ENCODE measurements at places on chromosomes 2 and 18.

GRCh38 chr2:229708335-229708734, 6.0 kb downstream of the DNER start:
- DNase-seq: no peak

DNA sequence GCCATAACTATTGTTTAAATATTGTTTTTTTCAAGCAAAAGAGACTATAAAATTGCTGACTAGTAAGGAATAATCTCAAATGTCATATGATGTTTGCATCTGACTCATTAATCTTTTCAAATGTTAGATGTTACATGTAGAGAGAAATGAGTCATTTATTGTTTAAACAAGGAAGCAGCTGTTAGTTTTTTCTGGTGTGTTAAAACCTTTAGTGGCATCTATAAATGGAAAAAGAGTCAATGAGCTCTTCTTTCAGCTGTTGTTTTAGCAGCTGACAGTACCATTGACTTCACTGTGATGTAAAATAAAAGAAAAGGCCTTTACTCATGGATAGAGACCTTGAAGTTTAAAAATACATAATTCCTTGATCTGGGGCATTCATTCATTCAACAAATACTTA, 1.8 kb upstream of the KLHL41 start:
- DNase-seq: peak; percentile 54

- no peak for DNase-seq
Measured at GRCh38 chr2:162821176-162821575, 17.4 kb downstream of the KCNH7 start.

DNA sequence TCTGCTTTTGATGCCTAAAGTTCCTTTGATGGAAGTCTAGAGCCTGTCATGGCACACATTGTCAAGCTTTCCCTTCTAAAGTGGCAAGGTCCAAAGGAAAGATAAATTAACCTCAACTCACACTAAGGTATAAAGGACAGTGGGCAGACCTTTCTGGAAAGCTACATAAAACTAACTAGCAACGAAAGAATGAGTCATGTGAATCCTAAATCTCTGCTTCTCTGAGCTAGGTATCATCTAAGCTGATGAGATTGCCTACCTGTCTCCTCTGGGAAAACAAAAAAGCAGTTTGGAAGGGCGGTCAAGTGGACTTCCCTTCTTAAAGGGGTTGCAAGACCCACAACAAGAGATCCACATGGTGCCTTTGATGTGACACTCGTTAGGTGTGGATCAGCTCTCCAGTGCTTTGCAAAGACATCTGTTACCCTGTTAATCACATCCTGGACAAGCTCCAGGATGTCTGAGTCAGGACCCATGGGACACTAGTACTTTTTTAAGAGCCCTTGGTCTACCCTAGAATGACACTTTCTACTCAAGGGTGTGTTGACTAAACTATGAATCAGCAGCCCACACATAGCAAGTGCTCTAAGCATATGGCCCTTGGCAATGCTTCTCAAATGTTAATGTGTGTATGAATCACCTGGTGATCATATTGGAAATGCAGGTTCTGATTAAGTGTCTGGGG, 173.5 kb downstream of the ALK start:
- DNase-seq: peak; percentile 91

DNA sequence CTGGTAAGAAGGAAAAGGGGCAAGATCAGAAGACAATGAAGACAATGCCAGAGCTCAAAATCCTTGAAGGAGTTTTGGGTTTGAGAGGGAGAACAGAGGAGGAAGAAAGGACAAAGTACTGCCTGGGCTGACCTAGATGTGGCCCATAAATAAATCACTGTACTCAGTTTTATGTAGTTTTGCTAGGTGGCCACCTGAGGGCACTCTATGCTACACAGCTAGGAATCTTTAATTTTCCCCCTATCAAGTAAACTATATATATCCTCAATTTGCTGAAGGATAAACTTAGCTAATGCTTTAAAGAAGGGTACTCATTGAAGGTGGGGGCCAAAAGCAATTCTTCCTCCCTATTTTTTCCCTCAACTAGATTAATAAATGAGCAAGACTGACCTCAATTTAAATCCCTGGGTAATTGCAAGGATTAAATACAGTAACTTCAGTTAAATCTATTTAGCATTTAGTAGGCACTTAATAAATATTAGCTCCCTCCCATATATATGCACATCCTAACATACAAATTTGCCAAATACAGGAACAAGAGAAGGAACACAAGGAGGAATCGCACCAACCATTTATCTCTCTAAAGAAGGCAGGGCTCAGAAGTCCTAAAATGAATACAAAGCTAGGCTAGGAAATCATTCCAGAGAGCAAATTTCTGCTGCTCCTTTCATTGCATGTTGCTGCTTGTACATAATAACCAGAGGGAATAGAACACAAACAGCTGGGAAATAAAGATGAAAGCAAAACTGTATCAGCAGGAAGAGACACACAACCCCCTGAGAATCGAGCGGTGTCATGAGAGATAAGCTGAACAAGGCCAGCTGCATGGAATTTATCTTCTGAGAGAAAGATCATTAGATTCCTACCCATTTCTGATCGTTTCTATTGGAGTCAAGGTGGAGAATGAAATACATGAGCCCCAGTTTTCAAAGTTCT, 540.1 kb downstream of the NRXN1 start:
- peak; percentile 53 for DNase-seq

DNA sequence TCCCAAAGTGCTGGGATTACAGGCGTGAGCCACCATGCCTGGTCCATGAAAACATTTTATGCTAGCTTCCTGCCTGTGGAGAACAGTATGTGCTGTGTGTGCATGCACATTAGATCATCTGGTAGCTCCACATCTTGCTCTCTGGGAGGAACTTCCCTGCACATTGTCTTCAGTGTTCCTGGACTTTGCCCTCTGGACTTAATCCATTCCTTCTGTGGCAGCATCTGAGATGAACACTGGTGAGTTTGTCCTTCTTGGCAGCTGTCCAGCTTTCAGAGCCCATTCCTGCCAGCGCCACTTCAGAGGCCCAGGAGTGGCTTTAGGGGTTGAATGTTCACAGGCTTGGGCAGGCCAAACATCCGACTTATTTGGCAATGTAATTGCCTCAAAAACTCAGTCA, 65.2 kb downstream of the POU3F3 start:
- DNase-seq: no peak

- no peak for DNase-seq
Measured at GRCh38 chr2:146950361-146950760, 894.5 kb upstream of the ACVR2A start.

DNA sequence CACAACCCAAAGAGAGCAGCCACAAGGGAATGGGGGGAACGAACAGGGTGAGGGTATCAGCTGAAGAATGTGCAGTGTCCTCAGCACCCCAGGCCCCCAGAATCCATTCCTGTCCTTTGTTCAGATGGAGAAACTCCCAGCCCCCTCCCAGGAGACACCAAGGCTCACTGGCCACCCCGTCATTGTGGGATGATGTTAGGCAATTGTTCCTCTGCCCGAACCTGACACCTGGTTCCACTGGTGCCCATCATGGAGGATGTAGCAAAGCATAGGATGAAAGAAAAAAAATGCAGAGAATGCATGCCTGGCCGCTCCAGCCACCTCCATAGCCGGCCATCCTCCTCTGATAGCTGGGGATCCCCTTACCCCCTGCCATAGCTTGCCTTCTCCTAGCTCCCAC, 197.3 kb upstream of the TWIST2 start:
- DNase-seq: no peak

DNA sequence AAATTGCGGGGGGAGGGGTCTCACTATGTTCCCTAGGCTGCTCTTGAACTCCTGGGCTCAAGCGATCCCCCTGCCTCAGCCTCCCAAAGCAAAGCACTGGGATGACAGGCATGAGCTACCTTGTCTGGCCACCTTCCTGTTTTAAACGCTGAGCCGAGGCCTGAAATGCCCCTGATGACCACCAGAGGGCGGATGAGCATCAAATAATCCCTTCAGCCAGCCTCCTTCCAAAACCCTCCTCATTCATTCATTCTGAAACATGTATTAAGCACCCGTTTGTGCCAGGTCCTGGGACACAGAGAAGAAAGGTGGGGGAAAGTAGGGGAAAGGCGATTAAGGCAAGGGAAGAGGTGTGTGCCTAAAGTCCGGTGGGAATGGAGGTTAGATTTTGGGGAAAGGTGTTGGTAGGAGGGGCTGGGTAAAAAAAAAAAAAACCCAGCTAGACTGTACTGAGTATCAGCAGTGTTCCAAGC, 30.7 kb upstream of the PTMA start:
- DNase-seq: peak; percentile 87

GRCh38 chr2:65939687-65940086, 495.2 kb upstream of the MEIS1 start:
- no peak for DNase-seq

DNA sequence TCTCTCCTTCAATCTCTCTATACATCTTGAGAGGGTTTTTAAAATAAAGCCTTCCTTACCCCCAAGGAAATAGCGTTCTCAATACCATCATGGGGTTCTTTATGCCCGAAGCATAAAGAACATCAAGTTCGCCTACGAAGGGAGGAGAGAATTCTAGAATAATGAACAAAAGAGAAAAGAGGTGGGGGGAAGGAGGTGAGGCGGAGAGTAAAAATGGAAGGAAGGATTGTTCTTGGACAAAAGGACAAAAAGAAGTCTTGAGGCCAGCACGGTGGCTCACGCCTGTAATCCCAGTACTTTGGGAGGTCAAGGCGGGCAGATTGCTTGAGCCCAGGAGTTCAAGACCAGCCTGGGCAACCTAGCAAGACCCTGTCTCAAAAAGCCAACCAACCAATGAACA, 319.8 kb upstream of the NCKAP5 start:
- no peak for DNase-seq

DNA sequence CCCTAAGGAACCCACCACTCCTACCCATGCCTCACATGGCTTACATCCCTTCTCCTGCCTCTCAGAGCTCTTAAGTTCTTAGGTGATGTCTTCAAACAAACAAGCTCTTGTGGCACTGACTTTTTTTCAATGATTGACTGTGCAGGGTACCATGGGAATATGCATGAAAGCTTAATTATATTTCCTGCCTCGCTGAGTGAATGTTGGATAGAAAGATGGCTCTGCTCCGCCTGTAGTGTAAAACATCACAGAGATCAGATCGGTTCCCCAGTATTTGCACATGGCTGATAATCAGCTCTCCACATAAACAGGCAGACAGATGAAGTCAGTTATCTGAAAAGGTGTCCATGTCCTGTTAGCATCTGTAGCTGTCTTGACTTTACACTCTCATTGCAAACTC, 820.8 kb downstream of the TDRD15 start:
- no peak for DNase-seq

DNA sequence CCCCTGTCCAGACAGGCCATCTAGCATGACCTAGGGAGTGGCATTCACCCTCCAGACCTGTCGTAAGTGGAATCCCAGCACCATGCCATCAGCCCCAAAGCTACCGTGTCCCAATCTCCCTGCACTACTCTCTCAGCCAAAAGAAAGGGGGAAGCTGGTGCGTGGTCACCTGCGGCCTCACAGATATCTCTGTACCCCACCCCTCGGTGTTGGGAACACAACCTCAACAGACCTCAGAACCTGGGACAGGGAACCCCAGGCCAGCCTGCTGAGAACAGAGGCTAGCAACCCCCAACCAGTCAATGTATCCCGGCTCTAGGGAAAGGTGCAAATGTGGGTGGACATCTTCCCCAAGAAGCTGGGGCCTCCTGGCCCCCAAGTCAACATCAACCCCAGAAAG, 38.2 kb downstream of the LMAN2L start:
- DNase-seq: no peak

- DNase-seq: no peak
Measured at GRCh38 chr2:164386231-164386630, 235.1 kb downstream of the GRB14 start.

DNA sequence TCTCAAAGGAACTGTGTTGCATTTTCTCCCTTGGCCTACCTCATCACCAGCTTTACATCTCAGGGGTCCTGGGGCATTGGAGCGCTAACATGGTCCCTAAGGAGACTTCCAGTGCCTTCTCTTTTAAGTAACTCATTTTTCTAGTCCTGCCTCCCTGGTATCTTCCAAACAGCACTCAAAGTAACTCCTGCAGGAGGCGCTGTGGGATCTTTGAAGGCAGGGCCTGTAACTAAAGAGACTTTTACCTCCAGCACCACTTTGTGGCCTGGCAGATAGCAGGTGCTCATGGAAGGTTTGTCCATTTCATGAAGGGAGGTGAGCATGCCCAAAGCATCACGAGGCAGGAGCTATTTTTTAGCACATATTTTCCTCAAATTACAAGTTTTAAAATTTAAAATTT, 411.0 kb upstream of the GYPC start:
- no peak for DNase-seq

GRCh38 chr2:239499726-239500573, 99.1 kb upstream of the HDAC4 start:
- DNase-seq: peak; percentile 23

GRCh38 chr18:38796762-38797161, 1231.2 kb upstream of the CELF4 start:
- DNase-seq: no peak

- no peak for DNase-seq
Measured at GRCh38 chr2:21163213-21163612, 39.4 kb downstream of the TDRD15 start.

DNA sequence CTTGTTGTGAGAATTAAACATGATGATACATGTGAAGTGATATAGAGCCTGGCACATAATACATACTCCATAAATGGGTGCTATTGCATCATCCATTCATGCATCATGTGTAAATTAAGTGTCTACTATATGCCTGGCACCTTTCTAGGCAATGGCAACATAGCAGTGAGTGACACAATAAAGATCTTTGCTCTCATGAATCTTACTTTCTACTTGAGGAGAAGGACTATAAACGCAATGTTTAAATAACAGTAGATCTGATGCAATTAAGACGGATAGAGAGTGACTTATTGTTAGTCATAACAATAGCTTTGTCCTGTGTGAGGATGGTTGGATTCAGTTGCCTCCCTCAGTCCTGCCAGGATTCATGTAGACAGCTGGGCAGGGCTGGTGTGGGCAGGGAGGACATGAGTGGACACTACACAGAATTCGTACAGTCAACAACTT, 88.4 kb upstream of the NPAS2 start:
- peak; percentile 81 for DNase-seq

DNA sequence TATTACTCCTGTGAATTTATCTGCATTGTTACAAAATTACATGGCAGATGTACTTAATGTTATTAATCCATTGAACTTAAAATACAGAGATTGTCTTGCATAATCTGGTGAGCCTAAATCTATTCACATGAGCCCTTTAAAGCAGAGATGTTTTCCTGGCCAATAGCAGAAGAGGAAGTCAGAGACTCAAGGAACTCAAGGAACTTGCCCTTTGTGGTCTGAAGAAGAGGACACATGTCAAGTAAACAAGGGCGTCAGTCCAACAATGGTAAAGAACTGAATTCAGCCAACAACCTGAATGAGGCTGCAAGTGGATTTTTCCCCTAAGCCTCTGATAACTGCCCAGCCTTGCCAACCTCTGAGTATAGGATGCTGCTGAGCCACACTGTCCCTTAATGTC, 356.3 kb upstream of the PKDCC start:
- no peak for DNase-seq

Data from foreskin fibroblast (primary cell).